ENCODE measurements at places on chromosomes 5 and 9. TPM values are rescaled to one million over a fixed set of nuclear protein-coding genes. Genes with fewer than 3 reads are reported as not detected.

The TEX48 gene
- total RNA-seq: not detected

DNA sequence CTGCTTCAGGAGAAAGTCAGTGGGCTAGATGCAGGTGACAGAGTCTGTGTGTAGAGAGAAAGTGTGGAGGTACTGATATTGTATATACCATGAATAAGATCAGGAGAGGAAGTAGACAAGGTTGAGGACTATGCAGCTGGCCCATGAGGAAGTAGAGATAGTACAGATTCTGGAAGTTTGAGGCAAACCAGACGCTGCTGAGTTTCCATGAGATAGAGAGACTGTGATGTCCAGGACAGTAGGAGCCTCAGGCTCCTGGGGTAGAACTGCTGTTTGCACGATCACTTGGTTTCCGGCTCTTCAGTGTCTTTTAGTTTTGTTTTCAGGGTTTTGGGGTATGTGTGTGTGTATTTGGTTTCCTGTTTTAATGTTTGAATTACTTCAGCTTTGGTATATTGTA lies 13.6 kb downstream of the OTULINL start:
- no peak for DNase-seq

DNA sequence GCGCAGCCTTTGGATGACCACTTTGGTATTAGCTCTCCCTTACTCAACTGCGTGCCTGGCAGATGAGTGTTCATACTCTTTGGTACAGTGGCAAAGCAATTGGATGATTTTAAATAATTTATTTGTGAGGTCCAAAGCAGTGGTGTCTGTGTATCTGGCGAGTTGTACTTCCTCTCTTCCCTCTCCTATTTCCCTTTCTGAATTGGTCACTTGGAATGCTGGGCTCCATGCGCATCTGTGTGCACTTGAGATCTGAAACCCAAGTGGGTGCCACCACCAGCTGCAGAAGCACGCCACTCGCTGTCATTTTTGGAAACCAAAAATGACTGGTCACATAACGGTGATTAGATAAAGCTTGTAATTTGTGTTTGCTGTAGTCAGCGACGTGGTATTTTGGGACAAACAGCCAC lies 386.0 kb upstream of the KLF4 start:
- DNase-seq: no peak

DNA sequence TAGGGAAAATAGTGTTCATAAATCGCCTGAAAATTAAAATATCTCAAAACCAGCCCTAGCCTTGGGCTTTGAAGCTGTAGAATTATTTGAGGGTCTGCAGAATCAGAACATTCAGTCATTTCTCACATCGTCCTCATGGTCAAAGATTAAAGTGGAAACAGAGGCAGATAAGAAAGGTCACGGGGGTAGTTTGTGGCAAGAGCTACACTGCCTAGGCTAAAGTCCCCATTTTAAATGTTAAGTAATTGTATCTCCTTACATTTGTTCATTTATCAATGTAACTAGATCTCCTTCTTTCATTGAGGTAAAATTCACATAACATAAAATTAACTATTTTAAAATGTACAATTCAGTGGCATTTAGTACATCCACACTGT lies 139.2 kb downstream of the TLE1 start:
- no peak for DNase-seq

GRCh38 chr5:133675376-133676154 lies 63.2 kb upstream of the FSTL4 start:
- no peak for DNase-seq

The CCDC192 gene
- total RNA-seq: not detected

DNA sequence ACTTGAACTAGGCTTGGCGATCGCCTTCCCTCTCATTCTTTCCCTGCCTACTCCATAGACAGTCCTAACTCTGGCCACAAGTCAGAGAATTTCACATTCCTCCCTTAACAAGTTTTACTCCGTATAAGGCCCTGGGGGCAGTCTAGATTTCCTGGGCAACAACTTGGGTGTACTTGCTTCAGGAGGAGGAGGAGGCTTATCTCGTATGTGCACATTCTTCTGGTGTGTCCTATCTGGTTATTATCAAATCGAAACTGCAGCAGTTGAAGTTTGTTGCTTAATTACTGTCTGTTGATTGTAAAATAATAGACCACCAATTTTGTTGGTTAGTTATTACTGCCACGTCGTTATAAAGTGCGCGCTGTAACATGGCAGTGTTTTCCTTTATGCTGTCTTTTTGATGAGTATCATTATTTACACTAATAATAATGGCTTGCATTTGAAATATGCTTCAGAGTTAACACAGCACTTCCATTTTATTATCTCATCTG lies 42.0 kb downstream of the PIP5K1B start:
- DNase-seq: no peak

DNA sequence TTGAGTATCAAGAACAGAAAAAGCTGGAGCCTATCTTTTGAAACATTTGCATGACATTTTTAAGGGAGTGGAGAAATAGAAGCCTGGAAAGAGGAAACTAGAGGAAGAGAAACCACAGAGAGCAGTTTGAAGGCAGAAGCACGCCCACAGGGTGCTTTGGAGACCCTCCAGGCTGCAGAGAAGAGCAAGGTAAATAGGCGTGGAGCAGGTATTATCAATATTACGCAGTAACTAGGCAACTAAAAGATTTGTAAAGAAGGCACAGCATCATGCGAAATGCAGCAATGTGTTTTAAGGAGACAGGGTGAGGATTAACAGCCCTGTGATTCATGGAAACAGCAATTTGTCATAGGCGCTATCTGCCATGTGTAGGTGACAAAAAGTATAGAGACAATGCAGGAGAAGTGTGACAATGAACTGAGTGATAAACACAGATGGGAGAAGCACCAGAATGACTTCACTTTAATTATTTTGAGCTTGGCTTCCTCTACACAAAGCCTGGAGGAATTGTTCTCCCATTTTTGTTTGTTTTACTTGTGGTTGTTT lies 281.2 kb downstream of the BRINP1 start:
- DNase-seq: no peak

DNA sequence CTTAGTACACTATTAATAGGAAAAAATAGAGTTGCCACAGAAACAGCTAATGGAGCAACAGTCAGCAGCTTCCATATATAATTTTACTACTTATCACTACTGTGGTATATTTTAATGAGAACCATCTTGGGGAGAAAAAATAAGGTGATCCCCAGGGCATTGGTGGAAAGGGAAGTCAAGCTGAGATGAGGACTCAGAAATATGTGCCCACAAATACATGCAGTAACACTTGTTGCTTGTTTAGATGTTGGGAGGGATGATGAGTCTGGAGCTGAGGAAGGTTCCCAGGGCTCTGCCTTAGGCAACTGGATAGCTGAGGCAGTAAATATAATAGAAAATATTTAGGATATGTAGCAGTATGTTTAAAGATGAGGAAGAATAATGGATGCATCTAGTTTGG lies 280.1 kb upstream of the PDE4D start:
- no peak for DNase-seq

DNA sequence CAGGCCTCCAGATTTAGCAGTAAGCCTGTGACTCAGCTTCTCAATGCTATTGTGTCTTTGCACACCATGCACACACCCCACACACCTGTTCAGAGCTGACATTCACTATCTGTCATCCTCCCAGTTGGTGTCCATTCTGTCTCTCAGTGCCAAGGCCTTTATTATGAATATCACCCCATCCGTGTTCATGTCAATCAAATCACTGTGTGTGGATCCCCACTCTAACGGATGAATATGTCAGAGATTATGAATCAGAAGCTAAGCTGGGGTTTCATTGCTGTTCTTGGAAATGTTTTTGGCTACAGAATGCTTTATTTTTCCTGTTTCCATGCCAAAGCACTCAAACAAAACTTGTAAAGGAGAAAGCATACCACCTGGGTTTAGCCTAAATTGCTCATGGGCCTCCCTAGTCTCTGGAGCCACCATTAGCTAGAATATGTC lies 9.4 kb upstream of the MAMDC2 start:
- DNase-seq: no peak

The MEGF10 gene
- 0.37 TPM for total RNA-seq

DNA sequence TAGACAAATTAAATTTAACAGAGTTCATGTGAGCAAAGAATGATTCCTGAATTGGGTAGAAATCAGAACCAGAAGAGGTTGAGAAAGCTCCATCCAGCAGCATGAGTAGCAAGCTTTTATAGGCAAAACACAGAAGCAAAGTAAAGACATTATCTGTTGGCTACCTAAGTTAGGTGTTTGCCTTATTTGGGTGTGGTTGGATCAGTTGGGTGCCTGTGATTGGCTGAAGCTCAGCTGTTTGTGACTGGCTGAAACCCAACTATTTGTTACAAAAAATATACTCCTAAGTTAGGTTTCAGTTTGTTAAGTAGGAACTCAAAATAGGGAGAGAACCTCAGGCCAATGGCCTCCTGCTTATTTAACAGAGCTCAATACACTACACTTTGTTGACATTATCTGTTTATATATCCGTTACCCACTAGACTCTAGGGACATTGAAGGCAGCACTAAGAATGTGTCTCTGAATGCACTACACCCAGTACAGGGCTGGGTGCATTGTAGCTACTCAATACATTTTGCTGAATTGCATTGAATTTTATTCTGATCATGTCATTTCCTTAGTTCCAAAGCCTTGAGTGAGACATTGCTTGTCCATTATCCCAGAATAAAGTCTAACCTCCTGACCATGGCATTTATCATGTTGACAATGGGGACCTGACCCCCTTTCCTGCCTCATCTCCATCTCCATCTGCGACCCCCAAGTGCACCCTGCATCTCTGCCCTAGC lies 98.7 kb downstream of the CCDC192 start:
- DNase-seq: peak; percentile 60

DNA sequence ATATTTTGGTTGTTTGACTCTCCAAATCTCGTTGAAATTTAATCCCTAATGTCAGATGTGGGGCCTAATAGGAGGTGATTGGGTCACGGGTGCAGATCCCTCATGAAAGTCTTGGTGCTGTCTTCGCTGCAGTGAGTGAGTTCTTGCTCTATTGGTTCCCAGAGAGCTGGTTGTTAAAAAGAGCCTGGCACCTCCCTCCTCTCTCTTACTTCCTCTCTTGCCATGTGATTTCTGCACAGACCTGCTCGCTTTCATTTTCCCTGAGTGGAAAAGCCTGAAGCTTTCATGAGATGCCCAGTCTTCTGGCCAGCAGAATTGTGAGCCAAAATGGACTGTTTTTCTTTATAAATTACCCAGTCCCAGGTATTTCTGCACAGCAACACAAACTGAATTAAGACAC lies 221.6 kb downstream of the MAT2B start:
- DNase-seq: no peak

The C9 gene
- 0.34 TPM for total RNA-seq

The LCN9 gene
- total RNA-seq: not detected

DNA sequence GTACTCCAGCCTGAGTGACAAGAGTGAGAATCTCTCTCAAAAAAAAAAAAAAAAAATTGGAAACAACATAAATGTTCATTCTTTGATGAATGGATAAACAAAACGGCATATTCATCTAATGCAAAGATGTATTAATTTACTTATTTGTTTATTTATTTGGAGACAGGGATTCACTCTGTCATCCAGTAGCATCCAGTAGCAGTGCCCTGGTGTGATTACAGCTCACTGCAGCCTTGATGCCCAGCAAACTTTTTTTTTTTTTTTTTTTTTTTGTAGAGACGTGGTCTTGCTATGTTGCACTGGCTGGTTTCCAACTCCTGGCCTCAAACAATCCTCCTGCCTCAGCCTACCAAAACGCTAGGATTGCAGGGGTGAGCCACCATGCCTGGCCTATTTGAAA lies 24.4 kb downstream of the OR2V2 start:
- no peak for DNase-seq

GRCh38 chr5:116876240-116876840 lies 301.7 kb upstream of the SEMA6A start:
- no peak for DNase-seq

- peak; percentile 51 for DNase-seq
Measured at GRCh38 chr9:129835860-129836223, 584 bp downstream of the USP20 start.

The IL5 gene
- total RNA-seq: not detected

DNA sequence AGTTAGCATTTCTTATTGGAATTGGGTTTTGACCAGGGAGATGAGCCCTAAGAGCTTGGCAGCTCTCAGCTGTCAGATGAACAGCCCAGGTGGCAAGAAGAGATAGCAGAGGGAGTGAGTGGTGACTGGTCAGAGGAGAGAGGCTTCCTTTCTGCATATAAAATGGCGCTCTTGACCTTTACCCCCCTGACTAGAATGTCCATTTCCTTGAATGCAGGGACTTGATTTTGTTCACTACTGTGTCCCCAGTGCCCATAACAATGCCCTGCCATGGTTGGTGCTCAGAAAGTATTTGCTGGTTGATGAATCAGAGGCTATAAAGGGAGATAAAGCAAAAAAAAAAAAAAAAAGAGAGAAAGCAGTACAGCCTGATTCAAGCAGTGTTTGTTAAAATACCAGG lies 7.2 kb downstream of the CHMP5 start:
- no peak for DNase-seq

- no peak for DNase-seq
Measured at GRCh38 chr9:109498195-109499092, at the start of gene PTPN3. TSS of gene PTPN3 (minus strand) at chr9:109498307. CDS start at chr9:109463434, 34,873 bp downstream.

The GZMA gene
- total RNA-seq: not detected

GRCh38 chr5:142826741-142827492 lies 56.7 kb downstream of the ARHGAP26 start:
- DNase-seq: peak; percentile 90

The MVB12B gene
- 18.4 TPM for total RNA-seq

DNA sequence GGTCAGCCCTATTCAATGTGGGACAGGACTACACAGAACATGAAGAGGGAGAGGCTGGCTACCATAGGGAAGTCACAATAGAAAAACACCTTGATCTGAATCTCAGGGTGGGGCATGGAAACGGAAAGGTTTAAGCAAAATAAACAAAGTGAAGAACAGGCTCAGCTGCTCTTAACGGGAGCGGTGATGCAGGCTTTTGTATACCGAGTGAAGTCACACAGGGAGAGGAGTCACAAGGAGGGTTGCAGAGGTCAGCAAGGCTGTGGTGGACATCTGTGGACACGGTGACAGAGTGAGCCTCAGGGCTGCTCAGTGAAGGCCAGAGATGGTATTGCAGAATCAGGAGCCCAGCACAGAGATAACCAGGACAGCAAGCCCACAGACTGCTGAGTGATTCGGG lies 30.6 kb upstream of the SEMA4D start:
- no peak for DNase-seq

The KYAT1 gene
- total RNA-seq: 9.7 TPM

GRCh38 chr9:77825361-77825760 lies 177.2 kb upstream of the GNA14 start:
- no peak for DNase-seq

The NR6A1 gene
- total RNA-seq: 2.9 TPM
